ENCODE measurements at places on chromosomes 2 and 18.

GRCh38 chr2:39476524-39476923, 39.4 kb upstream of the MAP4K3 start:
- no peak for DNase-seq

GRCh38 chr18:3966642-3967358, 488.3 kb downstream of the DLGAP1 start:
- DNase-seq = no peak

GRCh38 chr2:191552066-191552465, 125.9 kb upstream of the NABP1 start:
- no peak for DNase-seq

GRCh38 chr2:179524809-179525339, 260.2 kb upstream of the SESTD1 start:
- DNase-seq = no peak

DNA sequence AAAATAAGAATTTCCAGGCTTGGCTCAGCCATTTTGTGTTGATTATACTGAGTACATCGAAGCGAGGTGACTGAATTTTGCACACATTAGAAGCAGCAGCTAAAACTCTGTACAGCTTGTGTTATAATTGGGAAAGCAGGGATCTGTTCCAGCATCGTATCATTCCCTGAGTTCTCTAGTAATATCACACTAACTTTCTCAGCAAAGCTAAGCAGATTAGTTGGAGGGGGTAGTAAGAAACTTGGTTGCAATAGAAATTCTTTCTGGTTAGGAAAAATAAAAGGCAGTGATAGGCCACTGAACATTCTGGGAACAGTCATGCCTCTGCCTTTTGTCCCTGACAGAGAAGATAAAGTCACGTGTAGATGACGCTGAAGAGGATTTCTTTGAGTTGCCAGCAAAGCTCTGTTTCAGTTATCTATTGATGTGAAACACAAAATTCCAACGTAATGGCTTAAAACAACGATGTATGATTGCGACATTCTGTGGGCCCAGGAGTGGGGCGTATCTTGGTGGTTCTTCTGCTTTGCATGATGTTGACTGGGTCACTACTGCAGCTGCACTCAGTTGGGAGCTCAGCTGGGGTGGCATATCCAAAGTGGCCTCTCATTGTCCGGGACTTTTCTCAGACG, 202.1 kb upstream of the MEX3C start:
- DNase-seq = no peak

DNA sequence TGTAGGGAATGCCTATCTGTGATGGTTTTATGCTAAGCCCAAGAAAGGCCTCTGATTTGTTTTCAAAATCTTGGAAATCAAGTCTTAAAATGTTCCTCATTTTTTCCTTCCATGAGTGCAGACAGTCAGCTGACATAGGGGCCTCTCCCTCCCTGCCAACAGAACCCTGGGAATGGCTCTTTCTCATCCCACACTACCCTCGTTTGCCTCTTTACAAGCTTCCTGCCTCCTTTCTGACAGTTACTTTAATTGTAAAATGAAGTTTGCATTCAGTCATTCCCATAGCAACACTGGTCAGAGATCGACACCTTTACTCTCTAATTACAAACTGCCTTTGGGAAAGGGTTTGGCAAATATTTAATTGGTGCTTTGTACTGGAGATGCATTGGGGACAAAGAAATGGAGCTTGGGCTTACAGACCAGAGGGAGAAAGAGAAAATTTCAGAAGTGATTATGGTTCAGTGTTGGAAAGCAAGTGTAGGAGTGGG, 25.4 kb downstream of the KIF5C start:
- DNase-seq = no peak

GRCh38 chr2:170411660-170412059, 233.7 kb downstream of the MYO3B start:
- DNase-seq = no peak

DNA sequence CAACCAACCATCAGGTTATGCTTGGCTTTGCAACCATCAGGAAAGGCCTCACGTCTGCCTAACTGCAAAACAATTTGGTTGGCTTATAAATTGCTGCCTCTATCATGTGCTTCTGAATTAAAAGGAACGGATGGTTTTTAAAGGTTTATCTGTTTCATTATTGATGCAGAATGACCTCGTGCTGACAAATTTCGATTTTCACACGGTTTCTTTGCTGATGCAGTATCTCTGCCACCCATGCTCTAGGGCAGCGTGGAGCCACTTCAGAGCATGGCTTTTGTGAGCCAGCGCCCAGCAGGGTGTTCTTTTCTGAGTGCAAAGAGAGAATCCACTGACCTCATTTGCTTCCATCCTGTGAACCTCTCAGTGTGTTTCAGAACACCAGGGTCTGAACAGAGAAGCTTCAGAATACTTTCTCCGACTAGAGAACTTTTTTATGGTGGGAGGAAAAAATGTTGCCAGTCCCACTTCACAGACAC, 143.1 kb upstream of the L3MBTL4 start:
- DNase-seq = no peak

DNA sequence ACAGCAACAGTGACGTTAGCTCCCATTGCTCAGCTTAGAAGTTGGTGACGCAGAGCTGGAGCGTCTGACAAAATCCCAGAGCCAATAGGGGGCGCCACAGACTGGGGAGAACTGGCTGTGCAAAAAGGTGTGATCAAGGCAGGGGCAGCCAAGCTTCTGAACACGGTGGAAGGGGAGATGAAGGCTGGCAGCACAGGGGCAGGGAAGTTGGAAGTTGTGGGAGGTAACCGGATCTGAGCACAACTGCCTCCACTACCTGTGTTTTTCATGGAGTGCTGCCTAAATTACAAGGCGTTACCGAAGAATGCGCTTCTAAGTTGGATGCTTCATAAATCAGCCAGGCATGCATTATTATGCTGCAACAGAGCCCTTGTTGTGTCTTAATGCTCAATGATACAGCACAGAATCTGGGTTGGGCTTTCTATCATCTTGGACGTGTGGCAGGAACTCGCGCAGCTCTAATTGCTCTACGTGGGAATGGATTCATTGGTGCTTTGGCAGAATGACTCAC, 370.0 kb downstream of the SLC4A3 start:
- no peak for DNase-seq

GRCh38 chr2:69250981-69251380, 136.0 kb downstream of the GFPT1 start:
- no peak for DNase-seq

GRCh38 chr2:80638783-80639182, 334.2 kb upstream of the LRRTM1 start:
- no peak for DNase-seq

DNA sequence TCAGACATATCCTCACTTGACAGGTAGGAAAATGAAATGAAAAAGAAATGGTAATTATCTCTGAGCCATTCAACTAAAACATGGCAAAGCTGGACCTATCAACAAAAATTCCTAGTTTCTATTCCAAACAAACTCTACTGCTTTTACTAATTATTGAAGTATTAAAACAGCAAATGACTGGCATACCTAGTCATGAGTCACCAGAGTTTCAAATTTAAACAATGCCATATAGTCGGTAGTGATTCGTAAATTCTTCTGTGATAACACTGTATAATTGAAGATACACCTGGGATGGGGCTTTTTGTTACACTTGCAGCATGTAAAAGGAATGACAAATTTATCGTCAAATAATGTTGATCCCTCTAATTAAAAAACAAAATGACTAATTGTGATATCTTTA, 153.1 kb upstream of the THUMPD2 start:
- no peak for DNase-seq

- DNase-seq = no peak
Observed at GRCh38 chr2:29763371-29763770, 158.0 kb downstream of the ALK start.

GRCh38 chr2:177289824-177290628, 25.5 kb upstream of the NFE2L2 start:
- DNase-seq = peak; percentile 22

GRCh38 chr2:204770735-204771134, 225.5 kb downstream of the PARD3B start:
- no peak for DNase-seq

DNA sequence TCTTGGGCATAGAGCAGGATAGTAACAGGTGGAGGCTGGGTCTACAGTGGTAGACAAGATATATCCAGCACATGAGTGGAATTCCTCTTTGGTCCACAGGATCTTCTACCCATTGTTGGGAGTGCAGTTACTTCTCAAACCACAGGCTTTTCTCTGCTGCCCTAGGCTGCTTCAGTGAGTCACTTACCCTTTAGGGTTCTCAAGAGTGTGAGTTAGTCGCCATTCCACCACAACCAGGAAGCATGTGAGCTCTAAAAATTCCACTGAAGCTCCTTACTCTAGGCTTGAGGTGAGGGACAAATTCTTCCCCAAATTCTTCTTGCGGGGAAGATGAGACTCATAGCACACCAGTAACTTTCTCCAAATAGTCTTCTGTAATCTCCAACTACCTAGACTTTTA, 189.4 kb downstream of the PLCL1 start:
- DNase-seq = no peak

- DNase-seq = no peak
Observed at GRCh38 chr2:178417916-178418315, 33.1 kb downstream of the PRKRA start.

GRCh38 chr2:173550143-173550542, 195.5 kb downstream of the CDCA7 start:
- DNase-seq = no peak

- peak; percentile 63 for DNase-seq
Observed at GRCh38 chr18:35949903-35950627, 22.4 kb upstream of the RMP24 start.

GRCh38 chr2:109066917-109067597, 61.9 kb upstream of the SH3RF3 start:
- no peak for DNase-seq

- no peak for DNase-seq
Observed at GRCh38 chr2:9052821-9053533, 49.5 kb upstream of the MBOAT2 start.

DNA sequence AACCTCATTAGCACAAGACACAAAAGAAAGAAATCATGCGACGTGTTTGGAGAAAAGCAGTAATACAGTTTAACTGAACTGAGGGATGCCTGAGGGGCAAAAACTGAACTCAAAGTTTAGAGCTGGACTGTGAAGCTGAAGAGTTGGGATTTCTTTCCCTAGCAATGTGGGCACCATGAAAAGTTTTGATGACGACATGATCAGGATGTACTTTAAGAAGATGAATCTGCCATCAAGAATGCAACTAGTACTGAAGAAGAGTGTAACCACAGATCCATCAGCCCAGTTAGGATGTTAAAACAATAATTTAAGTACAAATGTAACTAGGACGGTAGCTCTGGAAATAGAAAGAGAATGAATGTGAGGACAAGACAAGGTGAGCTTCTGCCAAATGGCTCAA, 196.2 kb downstream of the VWC2L start:
- no peak for DNase-seq

DNA sequence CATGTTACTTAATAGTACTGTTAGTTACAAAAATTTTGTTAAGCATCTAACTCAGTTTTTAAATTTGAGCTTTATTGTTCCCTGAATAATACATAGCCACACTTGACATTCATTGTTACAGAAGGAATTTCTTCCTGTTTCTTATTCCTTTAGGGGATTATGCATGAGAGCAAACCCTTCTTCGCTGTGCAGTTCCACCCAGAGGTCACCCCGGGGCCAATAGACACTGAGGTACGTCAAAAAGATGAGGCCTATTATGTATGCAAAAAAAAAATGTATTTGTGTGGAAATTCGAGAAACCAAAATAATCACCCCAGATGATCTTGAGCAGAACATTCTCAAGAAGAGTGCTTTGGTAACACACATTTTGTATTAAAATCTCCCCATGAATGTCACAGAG, 36.3 kb downstream of the CPS1 start:
- no peak for DNase-seq

GRCh38 chr2:122341007-122341406, 585.6 kb downstream of the TSN start:
- DNase-seq = no peak

DNA sequence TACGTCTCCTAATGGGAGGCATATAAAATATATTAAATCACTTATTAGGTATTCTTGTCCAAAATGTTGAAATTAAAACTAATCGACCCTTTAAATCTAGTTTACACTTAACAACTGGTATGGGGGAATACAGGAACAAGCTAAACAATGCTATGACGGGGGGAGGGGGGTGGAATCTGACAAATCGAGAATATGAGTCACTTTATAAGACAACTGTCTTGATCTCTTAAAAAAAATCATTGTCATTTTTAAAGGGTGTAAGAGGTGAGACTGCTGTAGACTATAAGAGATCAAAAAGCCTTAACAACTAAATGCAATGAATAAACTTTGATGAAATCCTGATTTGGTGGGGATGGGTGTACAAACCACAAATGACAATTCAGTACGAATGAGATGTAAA, 6.0 kb downstream of the MAP3K2 start:
- DNase-seq = no peak

DNA sequence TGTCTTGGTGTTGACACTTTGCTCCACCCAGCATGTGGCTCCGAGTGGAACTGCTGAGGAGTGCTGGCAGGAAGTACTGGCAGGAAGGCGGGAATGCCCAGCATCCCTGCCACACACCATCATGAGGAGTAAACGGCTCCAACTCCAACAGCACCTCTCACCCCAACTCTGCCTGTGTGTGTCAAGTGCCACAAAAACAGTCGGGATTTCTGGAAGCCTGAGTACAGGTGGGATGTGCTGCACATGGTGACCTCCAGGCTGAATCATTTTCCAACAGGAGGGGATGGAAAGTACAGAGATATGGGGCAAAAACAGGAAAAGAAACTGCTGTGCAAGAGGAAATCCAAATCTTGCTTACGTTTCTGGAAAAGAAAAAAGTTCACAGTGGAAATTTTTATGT, 53.6 kb downstream of the PARD6G start:
- no peak for DNase-seq

DNA sequence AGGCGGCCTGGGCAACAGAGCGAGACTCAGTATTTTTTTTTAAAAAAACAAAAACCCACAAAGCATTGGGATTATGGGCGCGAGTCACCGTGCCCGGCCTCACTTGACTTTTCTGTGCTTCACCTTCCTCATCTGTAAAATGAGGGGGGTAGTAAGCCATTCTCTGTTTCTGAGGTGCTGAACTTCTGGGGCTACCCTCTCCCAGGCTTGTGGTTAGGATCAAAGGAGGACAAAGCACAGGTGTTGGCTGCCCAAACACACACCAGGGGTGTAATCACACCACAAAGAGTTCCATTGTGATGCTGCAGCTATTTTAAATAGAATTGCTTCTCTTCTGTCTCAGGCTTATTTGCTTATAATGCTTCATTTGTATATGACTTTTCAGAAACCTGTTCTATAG, 35.8 kb upstream of the INHBB start:
- no peak for DNase-seq

DNA sequence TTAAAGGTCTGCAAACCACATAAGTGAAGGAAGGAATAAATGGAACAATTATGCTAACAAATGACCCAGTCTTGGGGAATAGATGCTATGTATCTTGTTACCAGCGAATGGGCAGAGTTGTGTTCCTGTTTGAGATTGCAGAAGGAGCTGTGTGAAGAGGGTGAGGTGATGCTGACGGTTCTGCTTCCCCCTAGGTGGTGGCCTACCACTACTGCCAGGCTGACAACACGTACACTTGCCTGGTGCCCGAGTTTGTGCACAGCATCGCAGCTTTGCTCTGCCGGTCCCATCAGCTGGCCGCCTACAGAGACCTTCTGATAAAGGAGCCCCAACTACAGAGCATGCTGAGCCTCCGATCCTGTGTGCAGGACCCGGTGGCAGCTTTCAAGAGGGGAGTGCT, 111.7 kb downstream of the WDSUB1 start:
- DNase-seq = no peak

- no peak for DNase-seq
Observed at GRCh38 chr2:154960802-154961583, 262.5 kb downstream of the KCNJ3 start.

Data from CD4-positive, alpha-beta T cell treated with Interleukin-6 at 100 ng/mL for 8 hours (primary cell).